ENCODE measurements at places on chromosomes 2 and 18.

DNA sequence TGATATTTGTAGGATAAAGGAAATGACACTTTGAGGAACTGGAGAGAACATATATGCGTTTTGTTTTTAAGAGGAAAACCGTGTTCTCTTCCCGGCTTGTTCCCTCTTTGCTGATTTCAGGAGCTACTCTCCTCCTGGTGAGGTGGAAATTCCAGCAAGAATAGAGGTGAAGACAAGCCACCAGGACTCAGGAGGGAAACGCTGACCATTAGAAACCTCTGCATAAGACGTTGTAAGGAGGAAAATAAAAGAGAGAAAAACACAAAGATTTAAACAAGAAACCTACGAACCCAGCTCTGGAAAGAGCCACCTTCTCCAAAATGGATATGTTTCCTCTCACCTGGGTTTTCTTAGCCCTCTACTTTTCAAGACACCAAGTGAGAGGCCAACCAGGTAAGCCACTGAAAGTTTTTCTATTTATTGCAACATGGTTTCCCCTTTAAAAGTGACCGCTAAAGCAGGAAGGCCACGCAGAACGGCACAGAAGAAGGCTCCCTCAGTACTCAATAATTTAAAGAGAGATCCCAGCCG, 735 bp downstream of the NRP2 start:
- DNase-seq = no peak

- peak; percentile 55 for DNase-seq
These were observed 88.0 kb downstream of the ITGB1BP1 start for GRCh38 chr2:9335322-9335832.

DNA sequence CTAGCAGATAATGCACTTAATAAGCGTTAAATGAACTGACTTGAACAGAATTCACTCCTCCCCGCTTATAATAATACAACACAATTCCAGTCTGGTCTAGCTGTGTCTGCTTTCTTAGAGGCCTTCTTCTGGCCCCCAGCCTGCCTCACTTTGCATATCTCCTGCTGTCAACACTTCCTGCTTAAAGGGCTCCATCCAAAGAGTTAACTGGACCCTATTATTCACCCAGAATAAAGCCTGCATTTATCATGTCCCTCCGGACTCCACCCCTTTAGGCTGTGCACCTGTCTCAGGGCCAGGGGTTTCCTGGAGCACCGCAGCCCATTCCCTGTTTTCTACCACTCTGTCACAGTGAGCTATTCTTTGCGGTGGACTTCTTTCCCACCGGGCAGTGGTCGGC, 292.8 kb upstream of the FBXO11 start:
- no peak for DNase-seq

- DNase-seq = no peak
These were observed 4.4 kb downstream of the ANKRD29 start for GRCh38 chr18:23658285-23658684.

DNA sequence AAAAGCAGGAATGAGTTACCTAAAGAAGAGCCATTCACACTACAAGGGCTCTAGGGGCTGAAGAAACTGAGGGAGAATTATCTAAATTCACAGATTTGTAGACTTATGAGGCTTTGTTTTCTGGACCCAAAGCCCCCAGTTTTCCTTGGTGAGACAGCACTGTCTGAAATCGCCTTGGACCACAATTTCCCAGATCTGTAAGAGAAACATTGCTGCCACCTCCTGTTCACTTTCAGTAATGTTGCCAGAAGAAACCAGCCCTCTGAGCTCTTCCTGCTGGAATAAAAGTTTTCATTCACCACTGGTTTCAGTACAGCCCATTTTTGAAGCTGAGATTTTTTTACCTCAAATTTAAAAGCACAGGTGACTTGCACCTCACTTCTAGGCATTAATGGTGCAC, 169.2 kb downstream of the CDH20 start:
- DNase-seq = no peak

GRCh38 chr2:23390152-23390551, 5.2 kb downstream of the KLHL29 start:
- no peak for DNase-seq

GRCh38 chr2:232979871-232980461, 33.1 kb downstream of the NGEF start:
- peak; percentile 37 for DNase-seq

- DNase-seq = no peak
These were observed 36.2 kb downstream of the CHST10 start for GRCh38 chr2:100381240-100381639.

DNA sequence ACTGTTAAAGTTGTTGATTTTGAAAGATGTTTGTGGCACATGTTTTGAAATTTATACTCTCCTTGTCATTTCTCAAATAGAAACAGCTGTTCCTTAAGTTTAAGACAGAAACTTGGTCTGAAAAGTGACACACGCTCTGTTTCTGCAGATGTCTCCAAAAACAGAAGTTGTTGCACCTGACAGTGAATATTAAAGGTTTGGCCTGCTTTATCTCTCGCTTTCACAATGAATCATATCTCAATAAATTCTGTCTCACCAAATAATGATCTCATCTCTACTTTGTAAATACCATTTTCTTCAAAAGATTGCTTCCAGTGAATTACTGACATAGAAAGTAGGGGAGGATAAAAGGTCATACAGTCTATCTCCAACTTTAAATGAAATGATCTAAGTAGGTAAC, 294.9 kb upstream of the SYT4 start:
- DNase-seq = no peak

- DNase-seq = no peak
These were observed 79.1 kb downstream of the ARHGEF4 start for GRCh38 chr2:130915595-130916437.

GRCh38 chr18:44799907-44800421, 119.3 kb downstream of the SETBP1 start:
- no peak for DNase-seq

GRCh38 chr2:232323328-232323650, 55.3 kb upstream of the ALPP start:
- no peak for DNase-seq

- DNase-seq = no peak
These were observed 45.1 kb downstream of the CCDC93 start for GRCh38 chr2:117968722-117969121.

DNA sequence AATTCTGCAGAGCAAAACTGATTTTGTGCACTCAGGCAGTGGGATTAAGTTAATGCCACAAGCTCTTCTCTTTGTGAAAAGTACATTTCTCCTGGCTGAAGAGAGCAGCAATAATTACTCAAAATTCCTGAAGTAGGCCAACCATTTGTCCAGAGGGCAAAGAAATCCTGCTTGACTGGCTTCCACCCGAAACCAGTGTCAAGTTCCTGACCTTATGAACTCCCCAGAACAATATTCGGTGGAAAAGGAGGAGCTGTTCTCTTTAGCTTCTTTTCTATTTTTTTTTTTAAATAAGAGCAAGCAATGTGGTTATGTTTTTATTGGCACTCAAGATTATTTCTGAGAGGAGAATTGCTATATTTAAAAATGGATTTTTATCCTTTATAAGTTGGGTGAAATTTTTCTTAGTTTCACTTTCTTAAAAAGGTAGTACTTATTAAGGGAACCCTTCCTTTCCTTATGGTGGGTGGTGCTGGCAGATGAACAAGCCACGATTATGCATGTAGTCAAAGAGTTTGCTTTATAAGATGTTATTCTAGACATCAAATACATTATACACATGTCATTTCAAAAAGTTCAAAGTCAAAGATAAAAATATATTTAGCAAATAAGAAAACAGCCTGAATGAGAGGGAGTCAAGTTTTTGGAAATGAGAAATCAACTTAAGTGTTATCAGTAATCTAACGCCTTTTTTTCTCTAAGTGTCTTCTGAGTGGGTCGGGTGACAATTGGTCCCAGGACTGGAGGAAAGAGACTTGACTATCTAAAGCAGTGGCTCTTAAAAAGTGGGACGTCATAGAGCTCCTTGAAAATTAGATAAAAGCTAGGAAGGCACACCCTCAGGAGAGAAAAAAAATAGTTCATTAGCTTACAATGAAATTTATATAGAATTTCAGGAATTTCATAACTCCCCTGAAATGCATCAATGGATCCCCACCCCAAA, 194.5 kb downstream of the IKZF2 start:
- no peak for DNase-seq

- DNase-seq = no peak
These were observed 19.8 kb downstream of the NEURL3 start for GRCh38 chr2:96485350-96485749.

- DNase-seq = peak; percentile 87
These were observed 487.4 kb upstream of the ZEB2 start for GRCh38 chr2:145007093-145007959.

GRCh38 chr2:105708697-105709096, 36.0 kb upstream of the NCK2 start:
- DNase-seq = no peak

DNA sequence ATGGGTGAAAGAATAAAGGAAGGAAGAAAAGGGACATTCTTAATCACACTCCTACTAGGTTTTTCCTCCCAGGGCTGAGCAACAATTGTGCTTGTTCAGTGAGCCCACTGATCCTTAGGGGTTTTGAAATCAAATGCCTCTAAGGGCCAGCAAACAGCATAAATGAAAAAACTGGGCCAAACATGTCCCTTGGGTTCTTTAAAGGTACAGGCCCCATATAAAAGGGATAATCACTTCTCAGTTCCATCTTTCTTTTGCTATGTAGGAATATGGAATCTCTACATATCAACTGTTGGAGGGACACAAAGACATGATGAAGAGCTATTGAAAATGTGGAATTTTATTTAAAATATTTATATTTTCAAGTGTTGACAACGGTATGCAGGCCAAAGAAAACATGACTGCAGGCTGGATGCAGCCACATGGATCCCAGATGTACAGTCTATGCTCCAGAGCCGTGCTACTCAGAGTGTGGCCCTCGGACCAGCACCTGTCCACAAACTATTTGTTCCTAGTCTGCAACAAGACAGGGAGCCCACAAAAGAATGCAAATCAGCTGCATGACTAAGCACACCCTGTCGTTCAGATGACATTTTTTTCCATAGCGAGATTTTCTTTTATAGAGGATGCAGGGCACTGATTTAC, 110.0 kb downstream of the CDH20 start:
- no peak for DNase-seq

- peak; percentile 81 for DNase-seq
These were observed 20.6 kb downstream of the HTR2B start for GRCh38 chr2:231104115-231104713.

DNA sequence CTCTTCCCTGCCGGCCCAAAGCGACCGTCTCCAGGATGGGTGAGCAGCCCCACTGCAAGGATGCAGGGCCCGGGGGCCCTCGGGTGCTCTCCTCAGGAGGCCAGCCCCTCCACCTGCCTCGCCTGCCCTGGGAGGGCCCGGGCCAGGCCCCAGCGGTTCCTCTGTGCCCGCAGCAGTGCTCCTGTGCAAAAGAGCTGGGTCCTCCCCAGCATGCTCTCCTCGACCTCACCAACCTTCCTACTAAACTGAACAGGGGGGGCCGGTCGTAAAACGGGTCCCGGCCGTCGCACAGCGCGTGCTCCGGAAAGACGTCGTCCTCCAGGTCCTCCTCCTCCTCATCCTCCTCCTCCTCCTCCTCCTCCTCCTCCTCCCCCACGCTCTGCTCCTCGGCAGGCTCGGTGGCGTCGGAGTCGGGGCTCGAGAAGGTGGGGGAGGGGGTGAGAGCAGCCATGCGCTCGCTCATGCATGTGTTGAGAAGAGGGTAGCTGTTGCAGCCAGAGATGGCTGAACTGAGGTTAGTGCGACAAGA, 62.9 kb downstream of the KIF1A start:
- DNase-seq = no peak

GRCh38 chr2:18153741-18154140, 275.3 kb downstream of the KCNS3 start:
- DNase-seq = no peak

DNA sequence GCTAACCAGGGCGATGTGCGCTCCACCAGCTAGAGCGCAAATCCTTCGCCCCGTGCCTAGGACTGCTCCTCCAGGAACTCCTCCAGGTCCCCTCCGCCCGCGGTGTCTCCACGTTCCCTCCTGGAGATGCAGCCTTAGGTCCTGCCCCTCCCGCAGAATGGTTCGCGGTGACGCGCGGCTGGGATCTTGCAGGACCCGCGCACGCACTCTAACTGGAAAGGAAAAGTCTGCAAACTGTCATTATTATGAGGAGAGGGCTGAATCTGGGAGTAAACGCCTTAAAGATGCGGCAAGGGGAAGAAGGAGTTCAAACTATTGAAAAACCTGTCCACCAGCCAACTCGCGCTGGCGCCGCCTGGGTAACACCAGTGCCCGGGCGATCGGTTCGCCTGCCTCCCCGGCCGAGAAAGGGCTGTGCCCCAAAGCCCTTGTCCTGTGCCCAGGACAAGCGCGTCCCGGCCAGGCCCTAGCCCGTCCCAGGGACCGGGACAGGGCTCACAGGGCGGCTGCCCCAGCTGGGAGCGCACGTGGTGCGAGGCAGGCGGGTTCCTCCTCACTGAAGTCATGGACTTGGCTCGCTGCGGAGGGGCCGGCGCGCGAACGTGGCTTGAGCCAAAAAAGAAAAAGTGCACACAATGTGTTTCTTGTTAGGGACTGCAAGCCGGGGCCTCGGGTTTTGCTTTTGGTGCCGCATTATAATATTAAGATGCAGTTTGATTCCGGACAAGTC, 5.5 kb upstream of the ID2 start:
- DNase-seq = peak; percentile 74

DNA sequence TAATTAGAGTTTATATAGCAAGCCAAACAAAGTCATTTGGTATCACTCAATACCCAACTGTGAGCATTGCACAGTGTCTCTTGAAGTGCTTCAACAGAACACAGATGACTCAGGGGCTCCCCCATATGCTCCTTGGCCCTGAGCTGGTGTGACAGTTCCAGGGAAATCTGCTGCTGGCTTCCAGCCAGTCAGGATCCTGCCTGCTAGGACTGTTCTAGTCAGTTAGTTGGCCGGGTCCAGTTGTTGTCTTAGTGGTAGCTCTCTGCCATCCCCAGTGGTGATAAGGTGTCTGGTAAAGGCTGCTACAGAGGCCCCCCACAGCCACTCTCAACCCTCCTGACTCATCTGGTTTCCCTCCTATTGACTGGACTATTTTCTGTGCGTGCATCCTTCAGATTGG, 100.3 kb downstream of the IRS1 start:
- no peak for DNase-seq

DNA sequence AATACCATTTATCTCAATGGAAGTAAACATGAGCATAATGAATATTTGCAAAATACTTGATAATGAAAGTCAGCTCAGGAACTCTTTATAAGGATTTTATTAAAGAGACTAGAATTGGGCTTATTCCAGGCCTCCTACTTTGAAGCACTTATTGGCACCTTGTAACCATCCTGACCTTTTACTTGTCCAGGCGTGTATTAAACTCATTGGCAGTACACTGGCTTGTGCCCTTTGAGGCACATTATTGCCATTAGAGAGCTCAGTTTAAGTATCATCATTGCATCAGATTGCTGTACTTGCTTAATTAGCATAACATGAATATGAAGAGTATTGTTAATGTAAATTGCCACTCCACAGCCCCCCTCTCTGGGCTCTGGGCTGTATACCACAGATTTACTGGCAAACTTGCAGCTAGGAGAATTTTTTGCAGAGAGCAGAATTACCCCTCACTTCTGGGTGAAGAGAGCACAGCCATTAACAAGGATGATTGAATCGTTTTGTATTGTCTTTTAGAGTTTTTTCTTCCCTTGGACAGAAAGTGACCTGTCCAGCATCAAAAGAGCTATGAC, 72.5 kb downstream of the XIRP2 start:
- DNase-seq = no peak

GRCh38 chr18:8011361-8011760, 444.2 kb downstream of the PTPRM start:
- DNase-seq = no peak

Measured in ascending aorta (tissue), 2 donors.